ENCODE measurements at places on chromosomes 4 and X. TPM values are rescaled to one million over a fixed set of nuclear protein-coding genes. Genes with fewer than 3 reads are reported as not detected.

Gene EVC2
- total RNA-seq: 9.3 TPM

Gene ZNF630
- 7.8 TPM for total RNA-seq

Gene ITGB1BP2
- 24.4 TPM for total RNA-seq

Gene IL9R
- not detected for total RNA-seq

Gene DCAF12L1
- total RNA-seq: not detected

Gene MAGEE1
- 5.3 TPM for total RNA-seq

Gene SASH3
- total RNA-seq: 3.4 TPM

All from gastroesophageal sphincter (tissue), 4 donors.